Activated CD8-positive, alpha-beta memory T cell treated with anti-CD3 and anti-CD28 coated beads, Interleukin-2, amount 10 ng/mL, durations not matched to agents 7 days and 5 days (primary cell): ENCODE measurements at places on chromosomes 13 and 19. TPM values are rescaled to one million over a fixed set of nuclear protein-coding genes. Genes with fewer than 3 reads are reported as not detected.

GRCh38 chr19:33171916-33172359 lies 22.2 kb upstream of the LRP3 start:
- DNase-seq: no peak
- no peak overlapping the region for H3K27ac ChIP-seq
- H3K27me3 ChIP-seq: peaks cover 5% of the 10 kb centered on the region
- peaks cover 20% of the 10 kb centered on the region for H3K36me3 ChIP-seq
- peaks cover 17% of the 10 kb centered on the region for H3K4me1 ChIP-seq
- H3K4me3 ChIP-seq: no peak overlapping the region

GRCh38 chr19:29418201-29418600 lies 107.6 kb upstream of the VSTM2B start:
- H3K36me3 ChIP-seq: no peaks in the 10 kb centered on the region
- H3K4me1 ChIP-seq: no peaks in the 10 kb centered on the region
- H3K27me3 ChIP-seq: no peaks in the 10 kb centered on the region
- no peak overlapping the region for H3K27ac ChIP-seq

- H3K27ac ChIP-seq: no peak overlapping the region
- peaks cover 2% of the 10 kb centered on the region for H3K4me1 ChIP-seq
- no peak overlapping the region for H3K4me3 ChIP-seq
- DNase-seq: no peak
Observed at GRCh38 chr19:33904681-33905080, 108.0 kb downstream of the KCTD15 start.

DNA sequence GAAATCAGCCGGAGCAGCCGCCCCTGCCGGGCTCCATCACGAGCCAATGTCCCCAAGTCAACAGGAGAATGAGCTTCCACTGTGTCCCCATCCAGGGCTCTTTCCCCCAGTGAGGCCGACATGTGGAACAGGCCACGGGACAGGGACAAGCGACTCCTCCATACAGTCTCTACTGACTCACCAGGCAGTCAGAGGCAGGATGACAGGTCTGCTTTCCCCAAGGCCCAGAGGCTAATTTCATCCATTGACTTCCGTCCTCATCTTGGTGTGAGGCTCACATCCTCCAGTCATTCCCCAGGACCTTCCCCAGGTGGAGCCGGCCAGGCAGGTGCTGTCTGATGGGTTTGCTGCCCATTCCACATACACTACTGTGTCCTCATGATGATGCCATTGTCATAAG lies 3.5 kb downstream of the CEACAM6 start:
- no peaks in the 10 kb centered on the region for H3K36me3 ChIP-seq
- peaks cover 59% of the 10 kb centered on the region for H3K27me3 ChIP-seq
- DNase-seq: no peak
- H3K4me3 ChIP-seq: no peak overlapping the region
- H3K4me1 ChIP-seq: peaks cover under 1% of the 10 kb centered on the region

DNA sequence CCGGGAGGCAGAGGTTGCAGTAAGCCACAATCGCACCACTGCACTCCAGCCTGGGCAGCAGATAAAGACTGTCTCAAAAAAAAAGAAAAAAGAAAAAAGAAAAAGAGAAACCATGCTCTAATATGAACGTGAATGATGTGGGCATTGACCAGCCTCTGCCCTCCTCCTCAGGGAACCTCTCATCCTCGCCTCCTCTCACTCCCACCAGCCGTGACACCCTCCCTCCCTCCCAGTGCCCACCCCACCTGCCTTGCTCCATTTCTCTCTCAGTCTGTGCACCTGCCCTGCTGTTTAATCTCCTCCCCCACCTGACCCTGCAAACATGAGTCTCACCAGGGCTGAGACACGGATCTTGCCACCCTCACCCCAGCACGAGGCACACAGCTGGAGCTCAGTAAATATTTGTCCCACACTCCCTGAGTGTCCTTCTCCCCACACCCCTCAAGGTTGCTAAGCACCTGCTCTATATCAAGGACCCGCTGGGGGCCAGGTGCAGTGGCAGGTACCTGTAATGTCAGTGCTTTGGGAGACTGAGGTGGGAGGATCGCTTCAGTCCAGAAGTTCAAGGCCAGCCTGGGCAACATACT lies 7.5 kb upstream of the BCAT2 start:
- no peaks in the 10 kb centered on the region for H3K36me3 ChIP-seq
- no peak overlapping the region for H3K4me3 ChIP-seq
- no peaks in the 10 kb centered on the region for H3K27me3 ChIP-seq
- no peak overlapping the region for H3K27ac ChIP-seq

GRCh38 chr19:48061401-48062344 lies 17.8 kb upstream of the CABP5 start:
- peaks cover 10% of the 10 kb centered on the region for H3K27me3 ChIP-seq
- H3K36me3 ChIP-seq: no peaks in the 10 kb centered on the region
- no peak overlapping the region for H3K27ac ChIP-seq
- H3K4me1 ChIP-seq: no peaks in the 10 kb centered on the region
- no peak overlapping the region for H3K4me3 ChIP-seq

GRCh38 chr19:23070353-23071146 lies 46.3 kb upstream of the ZNF730 start:
- no peak for DNase-seq
- peaks cover 1% of the 10 kb centered on the region for H3K36me3 ChIP-seq
- H3K4me3 ChIP-seq: no peak overlapping the region
- no peak overlapping the region for H3K27ac ChIP-seq
- peaks cover 3% of the 10 kb centered on the region for H3K27me3 ChIP-seq

- no peak overlapping the region for H3K4me3 ChIP-seq
- no peaks in the 10 kb centered on the region for H3K27me3 ChIP-seq
- peaks cover 18% of the 10 kb centered on the region for H3K36me3 ChIP-seq
- H3K4me1 ChIP-seq: peaks cover 36% of the 10 kb centered on the region
- peak overlapping the region; percentile 90 for H3K27ac ChIP-seq
Observed at GRCh38 chr19:49807058-49807903, 5.8 kb downstream of the FUZ start.

DNA sequence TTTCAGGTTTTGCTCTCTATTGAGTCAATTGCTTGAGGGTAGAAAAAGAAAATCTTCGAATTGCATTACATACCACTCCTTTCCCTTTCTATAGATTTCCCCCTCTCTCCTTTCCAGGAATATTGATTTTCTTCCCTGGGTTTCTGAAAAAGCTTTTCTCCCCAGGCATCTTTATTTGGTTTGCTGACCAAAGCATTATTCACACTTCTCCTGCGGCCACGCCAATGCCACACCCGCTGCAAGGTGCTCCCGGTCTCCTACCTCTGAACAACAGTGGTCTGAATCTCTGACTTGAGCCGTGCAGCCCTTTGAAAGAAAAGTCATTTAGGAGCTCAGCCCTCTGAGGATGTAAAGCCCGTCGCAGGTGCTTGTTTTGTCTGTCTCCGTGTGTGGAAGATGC lies 350.9 kb upstream of the TMTC4 start:
- no peak overlapping the region for H3K4me3 ChIP-seq
- no peak overlapping the region for H3K27ac ChIP-seq
- no peaks in the 10 kb centered on the region for H3K36me3 ChIP-seq
- H3K27me3 ChIP-seq: peaks cover 10% of the 10 kb centered on the region

DNA sequence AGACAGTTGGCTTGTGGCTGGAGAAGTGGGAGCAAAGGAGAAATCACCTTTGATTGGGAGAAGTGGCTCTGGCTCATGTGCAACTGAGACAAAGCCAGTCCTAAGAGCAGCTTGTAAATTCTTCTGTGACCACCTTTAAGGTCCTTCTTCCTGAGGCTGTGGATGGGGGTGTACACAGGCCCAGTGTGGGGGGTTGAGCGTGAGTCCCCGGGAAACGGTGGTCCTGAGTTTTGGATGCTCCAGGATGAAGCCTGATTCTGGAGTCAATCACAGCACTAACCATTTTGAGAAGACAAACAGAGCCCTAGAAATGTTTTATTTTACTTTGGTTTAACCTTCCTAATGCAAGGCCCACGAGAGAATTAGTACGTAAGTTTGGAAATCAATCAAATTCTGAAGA lies 3.9 kb upstream of the CEBPA start:
- H3K4me1 ChIP-seq: no peaks in the 10 kb centered on the region
- no peak overlapping the region for H3K4me3 ChIP-seq
- peaks cover 41% of the 10 kb centered on the region for H3K27me3 ChIP-seq
- H3K36me3 ChIP-seq: no peaks in the 10 kb centered on the region

DNA sequence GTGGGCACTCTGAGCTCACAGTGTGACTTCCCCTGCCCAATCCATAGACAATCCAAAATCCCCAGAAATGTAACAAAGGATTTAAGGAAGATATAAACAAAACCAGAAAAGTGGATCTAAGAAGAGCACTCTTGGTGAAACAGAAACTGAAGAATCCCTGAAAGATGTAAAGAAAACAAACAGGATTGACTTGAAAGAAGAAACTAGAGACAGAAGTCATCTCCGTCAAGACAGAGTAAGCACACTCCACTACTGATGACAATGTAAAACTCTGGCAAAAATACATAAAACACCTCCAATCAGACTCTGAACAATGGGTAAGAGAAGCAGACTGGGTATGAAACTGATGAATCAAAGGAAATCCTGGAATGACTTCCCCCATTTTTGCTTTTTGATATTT lies 13.5 kb downstream of the TUBGCP3 start:
- H3K36me3 ChIP-seq: peaks cover 25% of the 10 kb centered on the region
- H3K27me3 ChIP-seq: no peaks in the 10 kb centered on the region
- H3K4me3 ChIP-seq: no peak overlapping the region
- DNase-seq: no peak
- no peak overlapping the region for H3K27ac ChIP-seq
- H3K4me1 ChIP-seq: peaks cover 30% of the 10 kb centered on the region

DNA sequence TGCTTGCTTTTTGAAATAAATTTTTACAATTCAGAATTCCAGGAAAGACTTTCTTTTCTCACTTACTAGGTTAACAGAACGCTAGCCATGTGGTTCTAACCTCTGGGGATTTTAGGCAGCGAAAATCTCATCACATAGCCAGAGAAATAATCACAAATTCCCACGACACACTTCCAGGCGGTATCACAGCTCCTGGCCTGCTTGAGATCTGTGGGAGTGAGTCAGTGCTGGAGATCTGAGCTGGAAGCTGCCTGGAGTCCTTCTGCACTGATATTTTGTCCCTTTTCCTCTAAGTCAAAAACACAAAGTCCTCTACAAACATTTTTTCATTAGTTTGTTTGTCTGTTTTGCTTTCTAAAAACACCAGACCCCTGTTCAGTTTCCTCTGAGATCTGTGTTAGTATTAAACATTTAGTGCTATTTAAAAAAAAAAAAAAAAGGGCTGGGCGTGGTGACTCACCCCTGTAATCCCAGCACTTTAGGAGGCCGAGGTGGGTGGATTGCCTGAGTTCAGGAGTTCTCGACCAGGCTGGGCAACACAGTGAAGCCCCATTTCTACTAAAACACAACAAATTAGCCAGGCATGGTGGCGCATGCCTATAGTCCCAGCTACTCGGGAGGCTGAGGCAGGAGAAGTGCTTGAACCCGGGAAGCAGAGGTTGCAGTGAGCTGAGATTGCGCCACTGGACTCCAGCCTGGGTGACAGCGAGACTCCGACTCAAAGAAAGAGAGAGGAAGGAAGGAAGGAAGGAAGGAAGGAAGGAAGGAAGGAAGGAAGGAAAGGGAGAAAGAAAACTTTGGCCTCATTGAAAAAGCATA lies 12.2 kb upstream of the UBE2L5 start:
- no peak overlapping the region for H3K4me3 ChIP-seq
- no peak overlapping the region for H3K27ac ChIP-seq
- DNase-seq: no peak
- H3K36me3 ChIP-seq: no peaks in the 10 kb centered on the region

GRCh38 chr13:97758317-97758716 lies 195.2 kb upstream of the IPO5 start:
- H3K36me3 ChIP-seq: no peaks in the 10 kb centered on the region
- no peaks in the 10 kb centered on the region for H3K4me1 ChIP-seq
- DNase-seq: no peak
- H3K27ac ChIP-seq: no peak overlapping the region

GRCh38 chr13:44790289-44790688 lies 199.0 kb downstream of the NUFIP1 start:
- H3K36me3 ChIP-seq: no peaks in the 10 kb centered on the region
- no peak overlapping the region for H3K4me3 ChIP-seq
- no peak for DNase-seq
- H3K27ac ChIP-seq: no peak overlapping the region
- H3K4me1 ChIP-seq: no peaks in the 10 kb centered on the region

DNA sequence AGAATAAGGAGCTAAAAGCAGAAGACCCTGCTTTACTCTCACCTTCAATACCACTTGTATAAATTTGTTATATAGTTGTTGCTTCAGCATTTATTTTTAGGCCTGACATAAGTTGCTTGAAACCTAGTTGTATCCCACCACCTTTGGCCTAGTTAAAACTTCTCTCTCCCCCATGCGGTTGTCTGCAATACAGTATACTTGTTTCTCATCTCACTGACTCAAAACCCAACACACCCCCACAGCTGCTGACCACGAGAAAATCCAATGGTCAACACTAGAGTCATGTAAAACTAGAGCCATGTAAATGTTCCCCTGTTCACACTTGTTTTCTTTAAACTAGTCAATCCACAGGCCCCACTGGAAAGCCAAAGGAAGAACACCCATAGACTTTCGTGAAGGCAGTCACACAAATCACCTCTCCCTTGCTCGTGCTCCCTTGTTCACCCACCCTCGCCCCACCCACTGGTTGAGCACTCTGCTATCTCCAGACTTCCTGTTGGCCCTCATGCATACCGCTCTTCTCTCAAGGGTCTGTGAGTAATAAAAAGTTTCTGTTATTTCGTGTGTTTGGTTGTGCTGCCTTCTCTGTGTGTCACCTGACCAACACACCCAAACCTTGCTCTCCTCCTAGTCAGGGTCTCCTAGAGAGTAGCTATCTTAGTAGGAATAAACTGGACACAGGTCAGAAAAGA lies 12.9 kb upstream of the CCDC169 start:
- no peak overlapping the region for H3K27ac ChIP-seq
- H3K36me3 ChIP-seq: peaks cover 6% of the 10 kb centered on the region
- no peaks in the 10 kb centered on the region for H3K4me1 ChIP-seq
- no peak for DNase-seq
- H3K4me3 ChIP-seq: no peak overlapping the region

- no peaks in the 10 kb centered on the region for H3K4me1 ChIP-seq
- peaks cover 12% of the 10 kb centered on the region for H3K27me3 ChIP-seq
- no peak overlapping the region for H3K4me3 ChIP-seq
- no peak overlapping the region for H3K27ac ChIP-seq
- H3K36me3 ChIP-seq: no peaks in the 10 kb centered on the region
- no peak for DNase-seq
Observed at GRCh38 chr13:33319859-33320258, 34.3 kb upstream of the STARD13 start.

- DNase-seq: no peak
- H3K4me3 ChIP-seq: no peak overlapping the region
- peaks cover 8% of the 10 kb centered on the region for H3K27me3 ChIP-seq
- no peaks in the 10 kb centered on the region for H3K36me3 ChIP-seq
- H3K4me1 ChIP-seq: no peaks in the 10 kb centered on the region
Observed at GRCh38 chr13:50626101-50626547, 217.4 kb downstream of the DLEU7 start.

GRCh38 chr19:2561221-2561620 lies 85.3 kb downstream of the GADD45B start:
- peaks cover 52% of the 10 kb centered on the region for H3K4me1 ChIP-seq
- no peaks in the 10 kb centered on the region for H3K36me3 ChIP-seq
- H3K27ac ChIP-seq: peak overlapping the region; percentile 99
- no peaks in the 10 kb centered on the region for H3K27me3 ChIP-seq
- no peak for DNase-seq
- H3K4me3 ChIP-seq: peak overlapping the region; percentile 25

The EFNB2 gene
- total RNA-seq: 0.14 TPM

The GAPDHS gene
- not detected for total RNA-seq

The PCDH17 gene
- total RNA-seq: not detected

The TMC4 gene
- 0.89 TPM for total RNA-seq

The GSX1 gene
- not detected for total RNA-seq

The CRB3 gene
- 0.55 TPM for total RNA-seq

The FBXL12 gene
- 30.8 TPM for total RNA-seq

The ATXN8OS gene
- total RNA-seq: not detected

The STAP2 gene
- 9.6 TPM for total RNA-seq

The SHC2 gene
- total RNA-seq: not detected

The CYP4F2 gene
- not detected for total RNA-seq

The PCP2 gene
- total RNA-seq: 0.99 TPM

The SLC10A2 gene
- not detected for total RNA-seq
